ENCODE measurements at places on chromosomes 12 and 14. TPM values are rescaled to one million over a fixed set of nuclear protein-coding genes. Genes with fewer than 3 reads are reported as not detected.

GRCh38 chr12:51056242-51056641 is 8.1 kb downstream of the LETMD1 start:
- DNase-seq: no peak

DNA sequence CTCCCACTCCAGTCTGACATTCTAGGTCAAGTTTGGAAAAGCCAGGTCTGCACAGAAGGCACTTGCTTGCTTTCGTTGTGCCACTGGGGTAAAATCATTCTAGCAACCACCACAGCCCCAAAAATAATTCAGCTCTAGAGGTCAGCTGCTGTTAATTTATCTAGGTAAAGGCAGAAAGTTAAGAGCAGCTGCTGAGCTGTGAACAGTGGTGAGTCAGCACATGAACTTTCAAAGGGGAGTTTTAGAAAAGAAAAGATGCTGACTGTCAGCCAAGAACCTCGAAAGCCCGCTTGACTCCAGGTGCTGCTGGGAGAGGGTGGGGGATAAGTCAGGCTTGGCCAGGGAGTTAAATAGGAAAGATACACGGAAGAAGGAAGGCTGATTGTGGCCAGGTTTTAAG is 12.7 kb downstream of the CCDC197 start:
- DNase-seq: peak; percentile 47

GRCh38 chr12:26122061-26122680 is 2.7 kb downstream of the BHLHE41 start:
- DNase-seq: peak; percentile 76

DNA sequence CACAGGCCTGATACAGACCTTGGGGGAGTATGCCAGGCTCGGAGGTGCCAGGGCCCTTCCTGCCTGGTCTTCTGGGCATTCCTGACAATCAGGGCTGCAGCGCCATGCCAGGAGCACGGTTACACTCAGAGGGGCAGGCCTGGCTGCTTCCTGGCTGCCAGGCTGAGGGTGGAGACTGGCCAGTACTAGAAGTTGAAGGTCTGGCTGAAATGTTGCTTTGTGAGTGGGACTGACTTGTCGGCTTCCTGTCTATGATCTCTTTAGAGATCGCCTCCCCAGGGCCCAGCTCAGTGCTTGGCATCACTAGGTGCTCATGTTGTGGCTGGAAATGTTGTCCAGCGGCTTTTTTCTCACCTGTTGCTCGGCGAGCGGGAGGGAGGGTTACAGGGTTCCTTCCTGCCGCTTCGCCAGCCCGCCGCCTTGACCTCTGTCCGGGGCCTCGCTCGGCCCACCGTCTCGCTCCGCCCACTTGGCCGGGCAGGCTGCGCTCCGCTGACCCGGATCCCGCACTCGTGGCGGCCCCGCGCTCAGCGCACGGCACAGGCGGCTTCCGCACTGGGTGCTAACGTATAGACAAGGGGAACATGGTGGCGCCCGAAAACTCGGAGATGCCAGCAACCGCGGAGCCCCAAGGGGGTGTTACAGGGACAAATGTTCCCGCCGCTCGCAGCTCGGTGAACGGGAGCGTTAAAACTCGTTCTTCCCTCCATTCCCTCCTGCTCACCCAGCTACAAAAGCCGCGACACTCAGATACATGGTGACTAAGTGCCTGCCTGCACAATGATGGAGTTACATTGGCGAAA is 32.6 kb downstream of the PAPLN start:
- DNase-seq: peak; percentile 64

GRCh38 chr14:101584055-101584859 is 23.0 kb downstream of the DIO3 start:
- DNase-seq: no peak

DNA sequence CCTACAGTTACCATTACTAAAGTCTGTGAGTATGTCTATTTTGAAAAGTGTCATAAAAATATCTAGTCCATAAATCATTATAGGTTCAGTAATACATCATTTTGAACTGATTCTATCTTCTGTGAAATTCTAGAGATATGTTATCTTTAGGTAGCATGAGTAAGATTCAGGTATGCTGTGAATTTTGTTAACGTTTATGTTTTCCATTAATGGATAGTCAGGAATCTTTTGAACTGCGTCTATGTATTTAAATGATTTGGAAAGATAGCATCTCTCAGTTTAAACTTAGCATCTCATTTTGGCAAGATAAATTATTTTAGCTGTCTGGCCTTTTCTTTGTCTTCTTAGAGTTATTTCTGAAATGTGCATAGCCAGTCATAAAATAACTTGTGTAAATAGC is 8.3 kb downstream of the ALG10B start:
- no peak for DNase-seq

GRCh38 chr12:75302225-75302624 is 27.9 kb downstream of the CAPS2 start:
- DNase-seq: no peak

GRCh38 chr14:68322940-68323620 is 469.8 kb downstream of the ZFP36L1 start:
- DNase-seq: no peak

- DNase-seq: no peak
These were observed 686.2 kb upstream of the TBX3 start for GRCh38 chr12:115370207-115370606.

GRCh38 chr14:68771631-68772030 is 21.2 kb downstream of the ZFP36L1 start:
- DNase-seq: no peak

- no peak for DNase-seq
These were observed 2.7 kb upstream of the GALNT6 start for GRCh38 chr12:51393676-51394545.

- DNase-seq: no peak
These were observed 11.3 kb upstream of the SLC5A8 start for GRCh38 chr12:101221301-101221700.

DNA sequence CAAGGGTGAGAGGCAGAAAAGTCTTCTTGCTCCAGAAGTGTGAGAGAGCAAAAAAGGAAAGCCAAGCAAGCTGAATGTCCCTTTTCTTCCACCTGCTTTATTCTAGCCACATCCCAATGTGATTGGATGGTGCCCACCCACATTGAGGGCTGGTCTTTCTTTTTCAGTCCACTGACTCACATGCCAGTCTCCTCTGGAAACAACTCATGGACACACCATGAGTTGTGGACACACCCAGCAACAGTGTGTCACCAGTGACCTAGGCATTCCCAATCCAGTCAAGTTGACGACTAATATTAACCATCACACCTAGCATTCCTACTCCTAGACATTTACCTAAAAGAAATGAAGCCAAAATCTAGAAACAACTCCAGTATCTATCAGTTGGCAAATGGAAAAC is 7.2 kb upstream of the DICER1 start:
- DNase-seq: no peak

GRCh38 chr14:99136401-99136800 is 135.6 kb downstream of the BCL11B start:
- no peak for DNase-seq

- DNase-seq: no peak
These were observed 14.7 kb downstream of the RTL1 start for GRCh38 chr14:100888789-100889315.

- no peak for DNase-seq
These were observed 581.7 kb downstream of the DIO2 start for GRCh38 chr14:79629411-79630287.

- DNase-seq: peak; percentile 85
These were observed at the start of gene ACACB for GRCh38 chr12:109115758-109116610. Gene ACACB, plus strand, starts transcription at chr12:109116587. Its CDS starts 22,819 bp downstream, at chr12:109139406.

GRCh38 chr14:98606041-98606640 is 665.9 kb downstream of the BCL11B start:
- DNase-seq: no peak

DNA sequence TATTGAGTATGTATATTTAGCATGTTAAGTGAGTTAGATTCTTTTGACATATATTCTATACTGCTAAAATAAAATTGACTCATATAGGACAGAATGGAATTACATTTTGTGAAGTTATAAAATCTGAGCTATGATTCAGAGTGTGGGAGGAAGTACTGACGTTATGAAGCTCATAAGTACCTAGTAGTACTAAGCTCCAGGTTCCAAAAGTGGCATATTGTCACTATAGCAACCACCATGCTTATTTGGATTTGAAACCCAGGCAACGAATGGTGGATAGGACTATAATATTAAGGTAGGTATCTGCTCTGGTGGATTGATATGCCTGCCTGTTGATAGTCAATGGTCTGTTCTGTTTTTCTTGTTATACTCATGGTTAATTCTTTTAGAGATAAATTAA is 2.2 kb upstream of the FBXO33 start:
- no peak for DNase-seq

DNA sequence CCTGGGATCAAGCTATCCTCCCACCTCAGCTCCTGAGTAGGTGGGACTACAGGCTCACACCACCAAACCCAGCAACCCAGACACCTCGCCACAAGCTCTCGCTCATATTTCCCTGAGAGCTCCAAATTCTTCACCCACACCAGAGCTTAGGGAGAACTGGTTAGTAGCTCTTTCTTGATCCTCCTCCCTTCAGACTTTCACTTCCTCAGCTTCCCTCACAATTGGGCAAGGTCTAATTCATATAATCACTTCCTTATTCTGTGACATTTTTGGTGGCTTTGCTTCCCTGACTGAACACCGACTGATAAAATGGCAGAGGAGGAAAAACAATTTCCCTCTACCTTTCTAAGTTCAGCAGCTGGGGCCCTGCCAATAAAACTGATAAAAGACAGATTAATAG is 88.5 kb downstream of the GXYLT1 start:
- DNase-seq: no peak

DNA sequence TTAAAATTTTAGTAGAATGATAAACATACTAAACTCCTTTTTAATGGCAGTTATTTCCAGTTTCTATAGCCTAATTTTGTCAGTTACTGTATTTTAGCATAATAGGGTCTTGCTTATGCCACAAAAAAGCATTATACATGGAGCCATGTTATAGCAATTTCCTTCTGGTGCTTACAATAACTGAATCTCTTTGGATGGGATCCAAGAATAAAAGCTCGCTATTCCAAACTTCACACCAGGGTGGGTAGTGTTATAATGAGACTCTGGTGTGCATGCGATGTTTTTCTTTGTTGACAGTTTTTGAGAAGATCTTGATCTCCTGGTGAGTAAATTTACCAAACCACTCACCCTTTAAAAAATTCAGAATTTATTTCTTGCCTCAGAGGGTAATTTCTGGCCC is 90.4 kb upstream of the CCDC91 start:
- DNase-seq: no peak

GRCh38 chr12:131133994-131134393 is 180.3 kb downstream of the ADGRD1 start:
- no peak for DNase-seq

- DNase-seq: no peak
These were observed 42.5 kb downstream of the SLC2A13 start for GRCh38 chr12:40063414-40063813.

- DNase-seq: no peak
These were observed 1.9 kb upstream of the ACTR10 start for GRCh38 chr14:58198086-58198485.

- DNase-seq: no peak
These were observed 505.9 kb downstream of the FLRT2 start for GRCh38 chr14:86035882-86036281.

GRCh38 chr14:99945732-99946651 is 119.2 kb upstream of the EVL start:
- no peak for DNase-seq

The RND1 gene
- total RNA-seq: 21.0 TPM

The GDF3 gene
- total RNA-seq: not detected

The CLEC2D gene
- total RNA-seq: not detected

The PRH2 gene
- not detected for total RNA-seq

The ANKRD33 gene
- not detected for total RNA-seq

The DLK1 gene
- not detected for total RNA-seq

The SLC25A47 gene
- not detected for total RNA-seq

The TAS2R31 gene
- 7.7 TPM for total RNA-seq

The POU6F1 gene
- total RNA-seq: 14.0 TPM

The ARHGAP9 gene
- total RNA-seq: 28.1 TPM

The WNT1 gene
- not detected for total RNA-seq

The VIPAS39 gene
- total RNA-seq: 7.2 TPM

The AGAP2 gene
- total RNA-seq: 5.7 TPM

The NUAK1 gene
- 11.7 TPM for total RNA-seq

The FSCB gene
- total RNA-seq: not detected

All from stomach (tissue), 19 donors.